ENCODE measurements at places on chromosomes 5 and 9.

DNA sequence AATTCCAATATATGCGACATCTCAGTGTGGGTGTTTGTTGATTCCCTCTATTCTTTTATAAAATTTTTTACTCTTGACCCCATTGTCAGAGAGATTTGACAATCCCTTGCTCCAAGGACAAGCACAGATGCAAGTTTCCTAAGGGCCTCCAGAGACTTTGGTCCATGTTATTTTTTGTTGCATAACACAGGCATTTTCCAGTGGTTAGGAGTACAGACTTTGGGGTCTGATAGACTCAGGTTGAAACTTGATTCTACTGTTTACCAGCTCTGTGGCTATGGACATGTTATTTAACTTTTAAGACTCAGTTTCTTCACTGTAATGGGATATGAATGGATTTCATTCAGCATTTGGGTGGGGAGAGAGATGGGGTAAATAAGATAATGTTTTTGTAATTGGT, 361.3 kb downstream of the ENC1 start:
- DNase-seq: no peak
- H3K27ac ChIP-seq: no peak overlapping the region
- H3K4me1 ChIP-seq: peaks cover 24% of the 10 kb centered on the region
- H3K4me3 ChIP-seq: no peak overlapping the region
- peaks cover 8% of the 10 kb centered on the region for H3K27me3 ChIP-seq

DNA sequence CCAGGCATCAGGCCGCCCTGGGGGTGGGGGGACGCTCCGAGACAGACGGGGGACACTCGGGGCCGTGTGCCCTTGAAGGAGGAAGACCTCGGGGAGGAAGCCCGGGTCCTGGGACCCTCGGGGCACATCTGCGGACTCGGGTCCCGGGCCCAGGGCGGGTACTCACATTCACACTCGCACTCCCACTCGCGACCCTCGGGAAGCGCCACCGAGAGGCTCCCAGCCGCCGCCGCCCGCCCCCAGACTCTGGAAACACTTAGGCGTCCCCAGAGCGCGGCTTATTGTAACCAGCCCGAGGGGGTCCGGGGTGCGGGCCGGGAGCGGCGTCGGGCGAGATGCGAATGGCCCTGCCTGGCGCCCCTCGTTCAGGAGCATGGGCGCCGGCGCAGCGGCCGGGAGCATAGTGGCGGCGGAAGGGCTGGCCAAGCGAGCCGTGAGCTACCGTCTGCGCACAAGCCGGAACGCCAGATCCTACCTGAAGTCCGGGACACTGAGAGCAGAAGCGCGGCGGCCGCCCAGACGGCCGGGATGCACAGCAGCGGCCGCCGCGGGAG, 559 bp downstream of the ROR2 start:
- H3K36me3 ChIP-seq: peaks cover 5% of the 10 kb centered on the region
- peaks cover 31% of the 10 kb centered on the region for H3K27me3 ChIP-seq
- H3K4me1 ChIP-seq: peaks cover 14% of the 10 kb centered on the region
- H3K4me3 ChIP-seq: no peak overlapping the region
- no peak overlapping the region for H3K27ac ChIP-seq
- DNase-seq: no peak

DNA sequence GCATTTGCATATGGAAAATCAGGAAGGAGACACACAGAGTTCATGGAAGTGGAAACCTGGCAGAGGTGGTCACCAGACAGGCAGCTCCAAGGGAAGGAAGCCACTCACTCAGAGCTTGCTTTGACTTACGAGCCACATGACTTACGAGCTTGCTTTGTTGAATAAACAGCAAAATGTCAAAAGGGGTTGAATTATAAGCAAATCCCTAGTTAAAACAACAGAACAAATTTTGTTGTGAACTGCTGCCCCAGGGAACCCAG, 164.3 kb downstream of the SYK start:
- no peak overlapping the region for H3K4me3 ChIP-seq
- no peak for DNase-seq
- peaks cover 38% of the 10 kb centered on the region for H3K4me1 ChIP-seq
- H3K36me3 ChIP-seq: peaks cover 4% of the 10 kb centered on the region

GRCh38 chr5:21594566-21594965, 1258.6 kb downstream of the CDH12 start:
- no peak overlapping the region for H3K4me3 ChIP-seq
- no peak for DNase-seq
- H3K36me3 ChIP-seq: no peaks in the 10 kb centered on the region
- H3K4me1 ChIP-seq: no peaks in the 10 kb centered on the region

DNA sequence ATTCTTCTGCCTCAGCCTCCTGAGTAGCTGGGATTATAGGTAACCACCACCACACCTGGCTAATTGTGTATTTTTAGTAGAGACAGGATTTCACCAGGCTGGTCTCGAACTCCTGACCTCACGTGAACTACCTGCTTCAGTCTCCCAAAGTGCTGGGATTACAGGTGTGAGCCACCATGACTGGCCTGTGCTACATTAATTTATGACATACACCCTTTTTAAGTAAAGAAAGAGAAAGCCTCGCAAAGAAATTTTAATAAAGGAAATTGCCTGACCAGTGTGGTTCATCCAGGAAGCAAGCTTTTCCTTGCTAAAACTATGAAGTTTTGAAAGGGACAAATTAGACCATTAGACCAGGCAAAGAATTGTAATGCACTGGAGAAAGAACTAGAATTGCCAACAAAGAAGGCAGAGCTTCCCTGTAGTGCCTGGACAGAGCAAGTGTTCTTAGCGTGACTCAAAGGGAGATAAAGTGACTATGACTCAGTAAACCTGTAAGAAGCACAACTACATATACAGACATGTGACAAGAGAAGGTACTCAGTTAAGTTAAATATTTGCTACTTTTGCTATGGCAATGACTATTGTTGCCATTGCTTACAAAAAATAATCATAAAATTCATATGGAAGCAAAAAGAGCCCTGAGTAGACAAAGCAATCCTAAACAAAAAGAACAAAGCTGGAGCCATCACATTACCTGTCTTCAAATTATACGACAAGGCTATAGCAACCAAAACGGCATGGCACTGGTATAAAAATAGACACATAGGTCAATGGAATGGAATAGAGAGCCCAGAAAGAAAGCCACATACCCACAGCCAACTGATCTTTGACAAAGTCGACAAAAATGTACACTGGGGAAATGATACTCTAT, 54.6 kb downstream of the FYB1 start:
- H3K36me3 ChIP-seq: no peaks in the 10 kb centered on the region
- no peaks in the 10 kb centered on the region for H3K27me3 ChIP-seq
- no peak overlapping the region for H3K4me3 ChIP-seq
- H3K27ac ChIP-seq: no peak overlapping the region
- H3K4me1 ChIP-seq: peaks cover 71% of the 10 kb centered on the region
- no peak for DNase-seq

GRCh38 chr9:7615344-7615743, 184.2 kb downstream of the DMAC1 start:
- no peaks in the 10 kb centered on the region for H3K36me3 ChIP-seq
- H3K27me3 ChIP-seq: no peaks in the 10 kb centered on the region
- H3K4me3 ChIP-seq: no peak overlapping the region
- no peaks in the 10 kb centered on the region for H3K4me1 ChIP-seq

DNA sequence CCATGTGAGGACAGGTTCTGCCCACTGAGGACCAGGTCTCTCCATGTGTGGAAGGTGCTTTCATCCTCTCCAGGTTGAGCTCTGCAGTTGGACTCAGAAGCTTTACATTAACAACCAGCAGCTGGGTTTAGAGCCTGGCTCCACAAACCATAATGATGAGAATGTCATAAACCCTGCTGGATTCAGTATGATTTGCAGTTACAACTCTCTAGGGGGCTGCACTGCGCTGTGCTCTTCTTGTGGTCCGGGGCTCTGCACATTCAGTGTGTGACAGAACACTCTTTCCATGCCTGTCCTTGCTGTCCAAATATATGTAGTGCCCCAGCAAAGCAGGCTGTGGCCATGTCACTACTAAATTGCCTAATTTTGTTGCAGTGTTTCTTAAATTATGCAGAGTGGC, 334.3 kb downstream of the ICE1 start:
- DNase-seq: no peak
- peaks cover 3% of the 10 kb centered on the region for H3K27me3 ChIP-seq
- H3K4me3 ChIP-seq: no peak overlapping the region
- no peaks in the 10 kb centered on the region for H3K36me3 ChIP-seq
